Stimulated activated CD8-positive, alpha-beta memory T cell treated with anti-CD3 and anti-CD28 coated beads, Interleukin-4, amount 100 ng/mL, for 48 hours (primary cell): ENCODE measurements at places on chromosomes 3 and 15.

DNA sequence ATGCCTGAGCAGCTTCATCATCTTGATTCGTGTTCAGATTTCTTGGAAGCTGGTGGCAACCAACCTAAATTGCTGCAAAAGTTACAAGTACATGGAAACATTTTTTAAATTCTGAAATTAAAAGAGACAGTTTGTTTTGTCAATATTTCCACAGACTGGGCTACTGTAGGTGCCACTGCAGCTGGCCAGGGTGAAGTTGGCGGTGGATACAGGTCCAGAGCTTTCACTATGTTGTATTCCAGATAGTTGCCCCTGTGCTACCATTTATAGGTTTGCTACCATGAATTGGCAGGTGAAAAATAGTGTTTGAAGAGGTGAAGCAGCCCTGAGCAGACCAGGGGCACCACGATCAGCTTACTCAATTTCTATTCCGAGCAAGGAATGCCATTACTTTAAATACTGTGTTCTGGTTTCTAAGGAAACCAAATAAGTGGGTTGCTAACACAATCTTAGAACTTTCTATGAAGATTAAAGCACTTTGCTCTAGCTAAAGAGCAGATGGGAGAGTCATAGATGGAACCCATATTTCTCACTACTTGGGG lies 21.2 kb upstream of the SHC4 start:
- DNase-seq, result no peak

GRCh38 chr15:83657549-83657948 lies 3.6 kb downstream of the ADAMTSL3 start:
- DNase-seq, result no peak

- DNase-seq, result no peak
These were observed 484.4 kb upstream of the TPRG1 start for GRCh38 chr3:188687389-188687788.

DNA sequence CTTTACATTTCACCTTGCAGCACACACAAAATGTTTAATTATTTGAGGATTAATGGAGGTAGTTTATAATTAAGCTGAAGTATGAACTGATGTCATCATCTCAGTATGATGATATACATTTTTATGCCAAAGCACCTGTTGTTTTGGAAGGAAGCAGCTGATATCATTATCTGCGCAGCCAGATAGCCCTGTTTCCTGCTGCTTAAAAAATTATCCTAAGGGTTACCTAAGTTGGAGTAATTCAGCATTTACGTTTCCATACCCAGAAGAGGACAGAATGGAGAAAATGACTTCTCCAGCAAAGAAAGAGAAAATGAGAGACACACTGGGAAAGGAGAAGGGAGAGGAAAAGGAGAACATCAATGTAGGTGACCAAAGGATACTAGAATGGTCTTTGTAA lies 370.3 kb upstream of the PLSCR5 start:
- DNase-seq, result no peak

DNA sequence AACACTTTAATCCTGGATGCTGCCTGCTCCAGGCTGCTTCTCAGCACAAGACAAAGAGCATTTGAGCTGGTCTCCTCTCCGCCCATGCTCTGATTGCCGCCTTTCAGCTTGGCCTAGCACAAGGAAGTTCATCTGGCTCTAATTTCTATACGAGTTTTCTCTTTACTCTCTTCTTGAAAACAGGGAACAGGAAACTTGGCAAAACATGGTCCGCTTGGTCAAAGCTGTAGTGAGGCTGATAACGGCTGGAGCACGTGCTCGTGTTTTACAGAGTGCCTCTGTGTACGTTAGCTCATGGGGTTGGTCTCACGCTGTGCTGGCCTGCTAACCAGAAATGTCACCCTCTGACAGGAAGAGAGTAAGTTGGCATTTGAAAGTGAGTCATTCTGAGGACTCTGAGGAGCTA lies 19.2 kb downstream of the RARRES1 start:
- no peak for DNase-seq

DNA sequence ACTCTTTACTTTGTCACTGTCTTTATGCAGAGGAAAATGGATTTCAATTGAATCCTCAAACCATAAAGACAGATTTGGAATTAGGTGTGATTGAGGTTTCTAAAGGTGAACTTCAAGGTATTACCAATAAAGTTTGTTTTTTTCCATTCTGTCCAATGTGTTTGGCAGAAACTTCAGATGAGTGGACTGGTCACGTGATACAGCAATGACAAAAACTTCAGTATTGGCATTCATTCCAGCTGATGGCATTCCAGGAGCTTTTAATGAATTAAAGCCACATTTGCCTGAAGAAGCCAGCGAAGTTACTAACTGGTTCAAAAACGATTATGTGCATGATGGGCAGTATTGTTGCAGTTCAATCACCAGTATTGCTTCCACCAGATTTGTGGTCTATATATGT lies 4.5 kb upstream of the MASP1 start:
- DNase-seq, result no peak

- DNase-seq, result no peak
These were observed 38.0 kb downstream of the EXOG start for GRCh38 chr3:38534180-38534579.

- peak; percentile 45 for DNase-seq
These were observed 3.8 kb upstream of the GABPB1 start for GRCh38 chr15:50358845-50359244.

- DNase-seq, result peak; percentile 78
These were observed 725 bp downstream of the FEM1B start for GRCh38 chr15:68278345-68278594.

GRCh38 chr3:111861391-111861790 lies 2.3 kb downstream of the PHLDB2 start:
- no peak for DNase-seq

GRCh38 chr3:108406661-108407206 lies 103.7 kb downstream of the MYH15 start:
- DNase-seq, result no peak

- no peak for DNase-seq
These were observed 219.0 kb upstream of the ONECUT1 start for GRCh38 chr15:53009093-53009492.

- DNase-seq, result no peak
These were observed 567 bp downstream of the ADAMTS9 start for GRCh38 chr3:64687086-64687780.

DNA sequence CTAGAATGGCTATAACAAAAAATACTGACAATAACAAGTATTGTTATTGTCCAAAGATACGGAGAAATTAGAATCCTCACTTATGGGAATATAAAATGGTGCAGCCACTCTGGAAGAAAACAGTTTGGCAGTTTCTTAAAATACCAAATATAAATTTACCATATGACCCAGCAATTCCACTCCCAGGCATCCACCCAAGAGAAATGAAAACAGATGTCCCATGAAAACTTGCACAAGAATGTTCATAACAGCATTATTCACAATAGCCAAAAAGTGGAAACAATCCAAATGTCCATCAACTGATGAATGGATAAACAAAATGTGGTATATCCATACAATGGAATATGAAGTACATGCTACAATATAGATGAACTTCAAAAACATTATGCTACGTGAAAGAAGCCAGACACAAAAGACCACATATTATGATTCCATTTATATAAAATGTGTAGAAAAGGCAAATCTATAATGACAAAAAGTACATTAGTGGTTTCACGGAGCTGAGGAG lies 9.4 kb downstream of the AAGAB start:
- no peak for DNase-seq

GRCh38 chr3:50503504-50504342 lies at the start of gene CACNA2D2:
CACNA2D2 (minus strand) TSS chr3:50503634; CDS start chr3:50503423, 211 bp downstream.
- DNase-seq, result peak; percentile 62

GRCh38 chr15:90232196-90232595 lies 1.5 kb downstream of the CIB1 start:
- DNase-seq, result no peak

DNA sequence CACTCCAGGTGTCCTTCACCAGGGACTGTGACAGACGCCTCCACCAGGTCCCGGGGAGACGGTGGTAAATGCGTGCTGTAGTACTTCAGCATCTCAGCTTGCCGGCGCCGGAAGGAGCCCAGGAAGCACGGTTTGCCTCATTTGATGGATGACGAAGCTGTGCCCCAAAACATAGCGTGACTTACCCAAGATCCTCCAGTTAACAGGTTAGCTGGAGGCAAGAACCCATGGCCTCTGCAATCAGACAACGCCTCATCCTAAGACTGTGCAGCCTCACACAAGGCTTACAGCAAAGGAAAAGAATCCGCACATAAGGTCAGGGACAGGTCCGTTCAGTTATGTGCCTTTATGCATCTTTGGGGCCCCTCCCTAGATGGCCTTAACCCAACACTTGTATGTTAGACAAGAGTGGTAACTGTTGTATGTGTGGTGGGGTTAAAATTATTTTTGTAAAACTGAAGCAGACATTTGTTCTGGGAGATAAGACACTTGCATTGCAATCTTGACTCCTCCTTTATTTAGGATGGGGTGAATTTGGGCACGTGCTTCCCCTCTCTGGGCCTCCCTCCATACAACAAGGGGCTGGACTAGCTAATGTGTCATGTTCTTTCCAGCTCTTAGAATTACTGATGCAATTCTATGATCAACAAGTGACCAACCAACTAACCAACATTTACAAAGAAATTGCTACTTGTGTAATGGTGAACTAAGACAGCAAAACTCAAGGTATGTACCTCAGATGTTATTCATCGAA lies 39.4 kb downstream of the VGLL4 start:
- no peak for DNase-seq

GRCh38 chr15:98035577-98036010 lies 75.1 kb downstream of the ARRDC4 start:
- DNase-seq, result no peak

GRCh38 chr3:52259035-52259434 lies 13.5 kb downstream of the PPM1M start:
- DNase-seq, result peak; percentile 12

- no peak for DNase-seq
These were observed 246.7 kb downstream of the RORA start for GRCh38 chr15:60982249-60982910.

DNA sequence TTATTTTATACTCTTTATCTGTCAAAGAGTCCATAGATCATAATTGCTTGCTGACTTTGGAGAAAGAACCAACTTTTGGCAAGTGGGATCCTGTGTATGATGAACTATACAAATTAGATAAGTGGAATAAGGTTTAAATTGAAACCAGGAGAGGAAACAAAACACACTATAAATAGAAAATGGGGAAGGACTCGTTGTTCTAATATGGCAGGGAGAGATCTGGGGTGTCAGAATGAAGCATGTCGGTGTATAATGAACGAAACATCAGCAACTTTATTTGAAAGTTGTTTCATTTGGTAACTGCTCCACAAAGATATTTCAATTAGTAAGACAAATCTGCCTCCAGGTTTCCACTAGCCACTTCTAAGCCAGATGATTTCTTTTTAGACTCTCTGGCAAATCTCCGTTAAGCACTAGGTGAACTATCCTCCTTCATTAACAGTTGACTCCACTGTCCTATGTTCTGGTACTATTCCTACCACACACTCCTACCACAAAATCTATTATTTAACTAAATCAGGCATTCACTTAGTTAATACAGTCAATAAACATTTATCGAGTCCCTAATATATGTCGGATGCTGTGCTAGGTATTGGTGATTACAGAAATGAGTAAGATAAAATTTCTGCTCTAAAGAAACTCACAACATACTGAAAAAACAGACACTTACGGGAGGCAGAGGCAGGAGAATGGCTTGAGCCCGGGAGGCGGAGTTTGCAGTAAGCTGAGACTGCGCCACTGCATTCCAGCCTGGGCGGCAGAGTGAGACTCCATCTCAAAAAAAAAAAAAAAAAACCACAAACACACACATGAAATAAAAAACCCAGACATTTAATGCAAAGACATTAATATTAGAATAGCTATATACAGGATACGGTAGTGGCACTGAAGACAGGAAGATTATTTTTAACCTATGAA lies 20.1 kb downstream of the SLC15A2 start:
- no peak for DNase-seq

DNA sequence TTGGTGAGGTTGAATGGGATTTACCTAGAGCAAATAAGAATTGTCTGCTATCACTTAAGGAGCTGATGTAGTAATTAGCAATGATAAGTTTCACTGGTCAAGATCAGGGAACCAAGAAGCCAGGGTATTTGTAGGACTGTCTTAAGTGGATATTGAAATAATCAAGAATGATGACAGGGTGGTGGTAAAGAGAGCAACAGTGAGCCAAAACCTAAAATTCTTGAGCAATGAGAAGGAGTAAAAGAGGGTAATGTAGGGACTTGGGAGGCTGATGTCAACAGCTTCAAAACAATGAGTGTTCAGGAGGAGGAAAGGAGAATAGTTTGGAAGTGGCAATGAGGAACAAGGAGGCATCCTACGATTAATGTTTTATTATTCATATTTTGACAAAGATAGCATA lies 31.5 kb upstream of the SLC2A2 start:
- no peak for DNase-seq

GRCh38 chr15:32903591-32904290 lies 185.9 kb downstream of the GREM1 start:
- DNase-seq, result no peak

DNA sequence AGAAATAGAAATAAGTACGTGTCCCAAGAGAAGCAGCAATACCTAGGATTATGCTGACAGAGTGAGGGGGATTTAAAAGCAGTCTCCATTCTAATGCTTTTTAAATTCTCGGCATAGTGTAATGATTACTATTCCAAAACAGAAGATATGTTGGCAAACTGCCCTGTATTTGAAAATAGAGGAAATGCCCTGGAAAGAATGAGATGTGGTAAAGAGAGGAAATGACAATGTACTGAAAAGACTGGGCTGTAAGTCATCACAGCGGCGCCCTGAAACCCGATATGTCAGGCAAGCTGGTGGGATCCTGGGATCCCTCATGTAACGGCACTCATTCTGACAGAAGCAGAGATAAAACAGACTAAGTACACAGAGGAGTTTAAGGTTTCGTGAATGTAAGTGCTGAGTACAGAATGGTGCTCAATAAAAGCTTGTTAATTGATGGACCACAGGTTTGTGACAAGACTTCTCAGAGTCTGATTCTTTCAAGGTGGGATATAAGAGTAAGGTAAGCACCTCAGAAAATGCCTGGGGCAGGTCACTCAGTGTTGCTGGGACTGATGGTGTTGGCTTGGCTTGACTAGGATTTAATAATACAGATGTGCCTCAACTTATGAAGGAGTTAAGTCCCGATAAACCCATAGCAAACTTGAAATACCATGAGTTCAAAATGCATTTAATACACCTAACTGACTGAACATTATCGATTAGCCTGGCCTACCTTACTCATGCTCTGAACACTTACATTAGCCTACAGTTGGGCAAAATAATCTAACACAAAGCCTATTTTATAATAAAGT lies 91.4 kb downstream of the NFKBIZ start:
- DNase-seq, result no peak
